ENCODE measurements at places on chromosomes 3 and 15.

- DNase-seq: no peak
Observed at GRCh38 chr3:184040010-184040409, 8.5 kb downstream of the HTR3D start.

- DNase-seq: no peak
Observed at GRCh38 chr3:53274938-53275605, 19.2 kb upstream of the TKT start.

DNA sequence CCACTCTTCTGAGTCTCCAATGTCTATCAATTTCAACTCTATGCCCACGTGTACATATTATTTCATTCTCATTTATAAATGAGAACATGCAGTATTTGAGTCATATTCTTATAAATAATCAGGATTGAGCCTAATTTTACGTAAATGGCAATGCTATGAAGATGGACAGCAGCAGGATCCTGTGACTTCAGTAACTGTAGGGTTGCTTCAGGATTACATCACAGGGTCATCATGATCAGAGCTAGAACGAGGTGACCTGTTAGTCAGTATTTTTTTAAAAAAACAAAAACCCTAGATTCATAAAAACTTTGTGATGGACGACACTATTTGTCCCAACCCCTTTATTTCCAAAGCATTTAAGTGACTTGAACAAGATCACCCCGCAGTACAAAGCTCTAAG is 21.8 kb downstream of the SHC4 start:
- DNase-seq: no peak

DNA sequence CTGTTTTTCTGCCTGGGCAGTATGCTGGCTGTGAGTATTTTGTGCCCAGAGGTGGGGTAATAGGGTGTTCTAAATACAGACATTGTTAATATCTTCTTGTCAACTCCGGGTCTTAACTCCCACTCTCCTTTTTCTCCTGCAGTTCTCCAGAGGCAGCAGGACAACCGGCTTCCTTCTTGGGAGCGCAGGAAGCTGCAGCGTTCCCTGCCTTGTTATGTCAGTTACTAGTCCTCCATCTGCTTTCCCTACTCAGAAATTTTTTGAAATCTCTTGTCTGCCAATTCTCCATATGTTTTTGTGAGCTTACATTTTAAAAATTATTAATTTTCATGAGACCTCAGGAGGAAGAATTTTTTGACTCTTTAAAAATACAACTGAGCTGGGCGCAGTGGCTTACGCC is 67.2 kb downstream of the NEO1 start:
- DNase-seq: no peak

DNA sequence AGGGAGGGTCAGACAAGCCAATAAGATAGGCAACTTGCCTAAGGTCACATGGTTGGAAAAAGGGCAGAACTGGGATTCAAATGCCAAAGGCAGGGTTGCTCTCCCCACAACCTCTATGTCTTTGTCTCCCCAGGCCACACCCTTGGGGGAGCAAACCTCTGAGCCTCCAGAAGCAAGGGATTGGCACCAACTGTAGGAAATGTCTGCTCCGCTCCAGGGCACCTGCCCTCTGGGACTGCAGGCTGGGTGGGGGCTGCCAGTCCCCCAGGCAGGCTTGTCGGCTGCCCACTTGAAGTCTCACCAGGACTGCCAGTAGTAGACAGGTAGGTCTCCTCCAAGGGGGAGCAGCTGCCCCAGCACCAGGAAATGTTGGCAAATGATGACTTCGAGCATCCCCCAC is 2.0 kb downstream of the FAM3D start:
- DNase-seq: no peak

DNA sequence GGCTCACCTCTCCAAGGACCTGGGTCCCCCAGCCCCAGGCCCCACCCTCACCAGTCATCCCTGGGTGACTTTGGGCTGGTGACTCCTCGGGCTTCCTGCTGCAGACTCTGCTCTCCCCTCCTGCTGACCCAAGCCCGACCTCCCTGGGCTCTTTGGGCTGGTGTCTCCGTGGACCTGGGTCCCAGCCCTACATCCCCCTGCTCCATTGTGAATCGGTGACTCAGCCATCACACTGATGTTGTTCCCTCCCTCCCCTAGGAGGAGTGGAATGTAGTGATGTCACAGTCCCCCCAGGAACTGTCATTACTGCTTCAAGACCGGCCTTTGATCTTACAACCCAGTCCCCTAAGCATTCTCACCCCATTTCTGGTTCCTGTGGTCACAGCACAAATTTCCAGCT is 83.7 kb downstream of the ADAMTS7 start:
- no peak for DNase-seq

DNA sequence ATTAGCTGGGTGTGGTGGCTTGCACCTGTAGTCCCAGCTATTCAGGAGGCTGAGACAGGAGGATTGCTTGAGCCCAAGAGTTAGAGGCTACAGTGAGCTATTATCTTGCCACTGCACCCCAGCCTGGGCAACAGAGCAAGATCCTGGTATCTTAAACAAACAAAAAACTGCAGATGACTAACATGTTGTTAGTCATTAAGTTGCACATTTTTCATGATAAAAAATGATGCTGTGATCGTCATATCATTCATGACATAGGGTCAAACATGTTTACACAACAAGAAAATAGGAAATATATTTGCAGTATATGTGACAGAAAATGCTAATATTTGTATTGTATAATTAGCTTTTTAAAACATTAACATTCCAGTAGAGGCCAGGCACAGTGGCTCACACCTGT is 20.2 kb upstream of the DAPK2 start:
- no peak for DNase-seq

DNA sequence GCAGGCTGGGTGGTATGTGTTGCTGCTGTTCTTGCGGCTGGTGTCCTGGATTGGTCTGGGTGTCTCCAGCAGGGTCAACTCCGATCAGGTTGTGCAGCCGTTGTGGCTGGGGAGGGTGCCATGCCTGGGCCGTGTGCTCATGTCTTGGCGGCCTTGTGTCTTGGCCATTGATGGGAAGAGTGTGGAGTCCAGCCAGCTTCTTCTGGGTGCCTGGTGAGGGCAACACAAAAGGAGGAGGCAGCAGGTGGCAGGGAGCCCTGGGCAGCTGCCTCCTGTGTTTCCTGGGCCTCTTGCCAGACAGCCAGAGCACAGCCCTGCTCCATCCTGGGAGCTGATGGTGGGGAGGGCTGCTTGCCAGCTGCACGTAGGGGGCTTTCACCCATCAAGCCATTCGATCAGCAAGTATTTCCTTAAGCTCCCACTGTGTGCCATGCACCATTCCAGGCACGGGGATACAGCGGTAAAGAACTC is 4.3 kb downstream of the CHAC1 start:
- DNase-seq: no peak

DNA sequence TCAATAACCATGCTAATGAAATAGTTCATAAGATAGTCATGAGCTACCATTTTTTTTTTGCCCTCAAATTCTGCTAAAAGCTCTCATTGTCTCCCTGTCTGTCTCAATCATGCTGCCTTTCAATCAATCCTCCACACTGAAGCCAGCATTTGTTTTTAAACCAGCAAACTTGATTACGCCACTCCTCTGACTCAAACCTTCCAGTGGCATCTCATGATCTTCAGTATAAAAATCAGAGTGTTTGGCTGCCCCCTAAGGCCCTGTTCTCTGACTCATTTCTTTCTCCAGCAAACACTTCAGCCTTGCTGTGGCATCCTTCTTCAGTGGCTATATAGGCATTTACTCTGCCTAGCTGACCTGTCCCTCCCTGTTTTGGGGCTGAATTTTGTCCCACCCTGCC is 36.0 kb upstream of the EOMES start:
- no peak for DNase-seq

DNA sequence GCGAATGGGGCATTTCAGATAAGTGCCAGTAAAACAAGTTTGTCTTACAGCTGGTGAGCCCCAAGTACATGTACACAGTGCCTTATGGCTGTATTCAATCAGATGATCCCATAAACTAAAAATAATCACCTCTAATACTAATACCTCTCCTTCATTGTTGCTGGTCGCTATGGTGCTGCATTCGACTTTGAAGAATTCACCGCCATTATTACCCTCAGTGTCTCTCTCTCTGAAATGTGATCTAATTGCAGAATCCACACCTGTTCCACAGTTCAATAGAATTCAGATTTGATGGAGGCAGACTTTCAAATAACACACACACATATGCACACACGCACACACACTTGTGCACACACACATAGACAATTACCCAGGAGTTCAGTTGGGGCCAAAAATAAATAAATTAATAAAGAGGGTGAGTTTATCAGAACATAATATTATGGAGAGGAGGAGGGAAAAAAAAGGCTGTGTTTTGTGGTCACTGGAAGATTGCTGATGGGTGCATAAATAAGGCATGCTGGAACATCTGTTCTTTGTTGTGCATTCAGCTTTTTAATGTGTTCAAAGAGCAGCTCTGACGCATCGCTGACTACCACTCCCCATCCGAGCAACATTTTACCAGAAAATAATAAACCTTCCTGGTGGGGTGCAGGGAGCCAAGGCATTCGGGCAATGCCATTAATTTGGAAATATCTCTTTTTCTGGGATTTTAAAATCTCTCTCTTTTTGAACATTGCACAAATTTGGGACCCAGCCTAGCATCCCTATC is 235.7 kb downstream of the SATB1 start:
- DNase-seq: no peak

- no peak for DNase-seq
Observed at GRCh38 chr3:197800379-197800778, 9.3 kb downstream of the LRCH3 start.

- DNase-seq: no peak
Observed at GRCh38 chr15:73845507-73845906, 27.9 kb upstream of the TBC1D21 start.

DNA sequence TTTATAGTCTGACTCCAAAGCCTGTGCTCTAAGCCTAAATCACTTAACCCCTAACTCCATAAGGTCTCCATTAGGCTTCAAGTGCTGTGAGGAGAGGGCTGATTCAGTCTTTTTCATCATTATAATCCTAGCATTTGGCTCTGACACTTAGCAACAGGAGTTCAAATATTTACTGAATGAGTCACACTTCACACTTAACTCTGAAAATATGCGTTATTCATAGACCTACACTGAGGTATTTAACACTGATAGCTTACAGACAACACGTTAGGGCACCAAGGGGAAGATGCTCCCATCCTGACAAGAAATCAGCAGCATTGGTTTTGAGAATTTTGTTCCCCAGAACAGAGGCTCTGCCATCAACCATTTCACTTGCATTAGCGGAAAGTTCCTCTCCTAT is 53.5 kb downstream of the MSL2 start:
- DNase-seq: no peak

GRCh38 chr15:63258658-63259057 is 18.7 kb upstream of the APH1B start:
- DNase-seq: no peak

GRCh38 chr15:88992216-88992615 is 79.0 kb upstream of the MFGE8 start:
- no peak for DNase-seq

DNA sequence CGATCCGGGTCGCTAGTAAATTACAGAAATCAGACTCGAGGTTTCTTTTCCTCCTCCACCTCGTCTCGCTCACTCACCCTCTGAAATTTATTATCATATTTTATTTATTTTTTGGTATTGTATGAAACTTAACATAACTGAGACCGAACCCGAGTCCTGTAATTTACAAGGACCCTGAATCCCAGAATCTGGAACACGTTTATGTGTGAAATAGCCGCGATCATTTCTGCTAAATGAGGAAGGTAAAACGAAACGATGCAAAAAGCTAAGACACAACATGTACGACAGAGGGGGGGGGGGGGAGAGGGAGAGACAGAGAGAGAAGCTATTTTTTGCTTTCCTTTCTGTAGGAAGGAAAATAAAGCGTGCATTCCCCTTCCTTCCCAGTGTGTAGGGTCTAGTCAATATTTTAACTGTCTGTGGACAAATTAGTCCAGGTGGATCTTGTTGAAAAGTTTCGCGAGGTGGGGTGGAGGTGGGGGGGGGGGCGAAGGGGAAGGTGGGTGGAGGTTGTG is 1.6 kb downstream of the BBX start:
- peak; percentile 35 for DNase-seq

- no peak for DNase-seq
Observed at GRCh38 chr3:127039719-127040118, 56.8 kb downstream of the PLXNA1 start.

- no peak for DNase-seq
Observed at GRCh38 chr3:124639406-124640237, 90.6 kb upstream of the UMPS start.

DNA sequence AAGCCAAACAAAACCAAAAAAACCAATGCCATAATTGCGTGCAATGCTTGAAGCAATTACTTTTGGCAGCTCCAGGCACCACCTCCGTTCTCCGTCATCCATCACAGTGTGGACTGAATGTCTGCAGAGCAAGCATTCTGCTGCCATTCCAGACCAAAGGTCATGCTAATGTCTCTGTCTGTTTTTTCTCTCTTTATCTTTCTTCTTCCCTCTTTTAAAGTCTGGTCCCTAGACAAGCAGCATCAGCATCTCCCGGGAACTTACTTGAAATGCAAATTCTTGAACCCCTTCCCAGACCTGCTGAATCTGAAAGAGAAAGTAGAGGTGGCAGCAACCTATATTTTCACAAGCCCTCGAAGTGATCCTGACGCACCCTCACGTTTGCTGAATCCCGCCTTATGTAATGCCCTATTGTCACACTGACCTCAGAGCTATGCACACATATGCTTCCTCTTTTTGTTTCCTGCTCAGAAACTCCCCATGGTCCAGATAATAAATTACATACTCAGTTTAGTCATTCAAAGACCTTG is 297.3 kb upstream of the PROK2 start:
- DNase-seq: peak; percentile 61

GRCh38 chr15:87450314-87450713 is 806.2 kb downstream of the NTRK3 start:
- DNase-seq: no peak

DNA sequence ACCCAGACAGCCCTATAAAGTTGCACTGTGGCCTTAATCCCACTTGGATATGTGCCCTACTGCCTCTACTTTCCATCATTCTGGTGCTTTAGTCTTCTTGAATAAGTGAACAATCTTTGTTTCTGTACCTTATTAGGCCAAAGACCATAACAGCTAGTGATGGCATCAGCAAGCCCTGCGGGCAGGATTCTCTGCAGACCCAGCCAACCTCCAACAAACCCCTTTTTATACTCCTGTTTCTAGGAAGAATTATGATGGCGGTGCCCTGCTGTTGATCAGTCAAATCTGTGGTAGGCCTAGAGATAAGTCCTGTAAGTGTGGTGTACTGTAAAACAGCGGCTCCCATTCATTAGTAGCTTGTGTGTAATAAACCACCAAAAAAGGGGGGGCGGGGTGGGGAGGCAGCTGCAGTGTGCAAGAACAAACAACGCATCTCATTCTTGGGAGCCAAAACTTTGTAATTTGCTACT is 40.5 kb downstream of the SOX2 start:
- no peak for DNase-seq

DNA sequence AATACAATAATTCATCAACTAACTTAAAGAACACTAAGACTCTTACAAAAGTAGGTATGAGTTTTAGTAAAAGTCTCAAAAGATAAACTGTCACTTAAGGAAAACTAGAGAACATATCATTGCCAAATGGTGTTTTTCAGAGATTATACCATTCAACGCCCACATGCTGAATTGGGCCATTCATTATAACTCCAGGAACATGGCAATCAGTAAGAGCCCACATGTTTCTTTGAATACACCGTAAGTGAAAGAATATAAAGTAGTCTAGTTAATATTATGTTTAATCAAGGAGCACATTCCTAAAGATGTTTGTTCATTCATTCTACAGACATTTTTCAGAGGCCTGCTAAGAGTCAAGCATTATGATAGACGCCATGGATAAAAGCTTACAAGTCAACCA is 22.9 kb downstream of the B3GNT5 start:
- DNase-seq: no peak
